ENCODE measurements at places on chromosomes 2 and 18. TPM values are rescaled to one million over a fixed set of nuclear protein-coding genes. Genes with fewer than 3 reads are reported as not detected.
A peak's percentile ranks its signal among the peaks of the same experiment; 100 is the strongest.

Gene SERPINE2
- total RNA-seq: 9.8 TPM

Gene TMEM247
- not detected for total RNA-seq

Gene TACR1
- 0.22 TPM for total RNA-seq

Gene DSG1
- total RNA-seq: 1.3 TPM

GRCh38 chr2:212949786-212950185, 201.6 kb downstream of the IKZF2 start:
- H3K27me3 ChIP-seq: no peaks in the 10 kb centered on the region
- H3K4me1 ChIP-seq: no peaks in the 10 kb centered on the region
- no peaks in the 10 kb centered on the region for H3K36me3 ChIP-seq

Gene LHCGR
- 0.16 TPM for total RNA-seq

Gene NT5DC4
- not detected for total RNA-seq

GRCh38 chr18:36337679-36338402, 40.3 kb downstream of the FHOD3 start:
- H3K36me3 ChIP-seq: no peaks in the 10 kb centered on the region
- DNase-seq: no peak
- no peak overlapping the region for H3K4me3 ChIP-seq
- H3K27me3 ChIP-seq: no peaks in the 10 kb centered on the region
- peak overlapping the region; percentile 84 for H3K27ac ChIP-seq

DNA sequence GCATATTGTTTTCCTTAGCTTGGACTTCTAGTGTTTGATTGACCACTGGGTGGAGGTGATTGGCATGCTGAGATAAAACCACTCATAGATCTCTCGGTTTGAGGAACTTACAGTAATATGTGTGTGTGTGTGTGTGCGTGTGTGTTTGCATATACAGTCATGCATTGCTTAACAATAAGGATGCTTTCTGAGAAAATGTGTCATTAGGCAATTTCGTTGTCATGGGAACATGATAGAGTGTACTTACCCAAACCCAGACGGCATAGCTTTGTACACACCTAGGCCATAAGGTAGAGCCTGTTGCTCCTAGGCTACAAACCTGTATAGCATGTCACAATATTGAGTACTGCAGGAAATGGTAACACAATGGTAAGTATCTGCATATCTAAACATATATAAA, 167.3 kb downstream of the NYAP2 start:
- no peaks in the 10 kb centered on the region for H3K4me1 ChIP-seq
- H3K4me3 ChIP-seq: no peak overlapping the region
- no peaks in the 10 kb centered on the region for H3K27me3 ChIP-seq
- no peaks in the 10 kb centered on the region for H3K36me3 ChIP-seq
- no peak overlapping the region for H3K27ac ChIP-seq

Gene GRHL1
- 0.69 TPM for total RNA-seq

DNA sequence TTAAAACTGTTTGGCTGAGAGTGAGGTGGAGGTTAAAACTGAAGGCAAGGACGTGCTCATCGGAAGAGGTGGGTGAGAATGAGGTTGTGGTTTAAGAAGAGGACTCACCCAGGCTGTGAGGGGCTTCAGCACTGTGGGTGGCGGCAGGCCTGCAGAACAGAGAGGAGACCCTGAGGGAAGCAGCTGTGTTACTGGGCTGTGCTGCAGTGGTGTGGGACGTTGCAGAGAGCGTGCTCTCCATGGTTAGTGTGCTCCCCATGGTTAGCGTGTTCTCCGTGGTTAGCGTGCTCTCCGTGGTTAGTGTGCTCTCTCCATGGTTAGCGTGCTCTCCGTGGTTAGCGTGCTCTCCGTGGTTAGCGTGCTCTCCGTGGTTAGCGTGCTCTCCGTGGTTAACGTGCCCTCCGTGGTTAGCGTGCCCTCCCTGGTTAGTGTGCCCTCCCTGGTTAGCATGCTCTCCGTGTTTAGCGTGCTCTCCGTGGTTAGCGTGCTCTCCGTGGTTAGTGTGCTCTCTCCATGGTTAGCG, 68.5 kb upstream of the NFATC1 start:
- no peaks in the 10 kb centered on the region for H3K27me3 ChIP-seq
- no peak for DNase-seq
- no peak overlapping the region for H3K27ac ChIP-seq
- peaks cover 44% of the 10 kb centered on the region for H3K36me3 ChIP-seq
- no peaks in the 10 kb centered on the region for H3K4me1 ChIP-seq

DNA sequence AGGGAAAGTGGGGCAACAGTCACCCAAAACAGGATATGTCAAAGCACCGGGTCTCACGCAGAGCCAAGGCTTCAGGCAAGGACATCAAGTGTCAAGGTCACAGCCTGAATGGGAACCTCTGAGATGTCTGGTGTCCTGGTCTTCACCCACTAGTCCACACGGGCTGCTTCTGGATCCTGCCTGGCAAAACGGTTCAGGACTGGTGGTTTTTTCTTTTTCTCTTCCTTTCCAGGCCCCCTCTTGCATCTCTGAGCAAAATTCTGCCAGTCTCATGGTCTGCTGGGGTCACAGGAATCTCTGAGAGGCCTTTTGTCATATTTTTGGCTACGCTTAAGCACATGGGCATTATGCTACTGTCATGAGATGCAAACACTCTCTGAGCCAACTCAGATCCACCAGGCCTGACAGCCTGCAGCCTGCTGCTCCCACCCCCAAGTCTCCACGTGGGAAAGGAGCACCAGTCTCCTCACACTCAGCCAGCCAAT, 518.2 kb upstream of the ZEB2 start:
- no peak for DNase-seq
- H3K36me3 ChIP-seq: no peaks in the 10 kb centered on the region
- H3K27ac ChIP-seq: peak overlapping the region; percentile 57
- peaks cover 7% of the 10 kb centered on the region for H3K4me1 ChIP-seq
- H3K27me3 ChIP-seq: no peaks in the 10 kb centered on the region
- H3K4me3 ChIP-seq: no peak overlapping the region

- H3K36me3 ChIP-seq: no peaks in the 10 kb centered on the region
- no peak for DNase-seq
- peaks cover 17% of the 10 kb centered on the region for H3K4me1 ChIP-seq
- H3K27me3 ChIP-seq: peaks cover 91% of the 10 kb centered on the region
- H3K27ac ChIP-seq: no peak overlapping the region
Observed at GRCh38 chr2:192190474-192190873, 4.3 kb downstream of the TMEFF2 start.

- H3K27ac ChIP-seq: no peak overlapping the region
- no peak overlapping the region for H3K4me3 ChIP-seq
- no peak for DNase-seq
- peaks cover 4% of the 10 kb centered on the region for H3K36me3 ChIP-seq
Observed at GRCh38 chr2:173151671-173152401, 76.2 kb downstream of the MAP3K20 start.

Gene ZNF396
- total RNA-seq: 0.71 TPM

- peaks cover 8% of the 10 kb centered on the region for H3K27me3 ChIP-seq
- no peak for DNase-seq
- H3K4me3 ChIP-seq: no peak overlapping the region
- no peaks in the 10 kb centered on the region for H3K4me1 ChIP-seq
- H3K36me3 ChIP-seq: no peaks in the 10 kb centered on the region
- H3K27ac ChIP-seq: peak overlapping the region; percentile 48
Observed at GRCh38 chr2:74816540-74817303, 17.2 kb upstream of the HK2 start.

Gene CXCR1
- total RNA-seq: 0.44 TPM

Gene MYO3B
- total RNA-seq: 0.05 TPM

DNA sequence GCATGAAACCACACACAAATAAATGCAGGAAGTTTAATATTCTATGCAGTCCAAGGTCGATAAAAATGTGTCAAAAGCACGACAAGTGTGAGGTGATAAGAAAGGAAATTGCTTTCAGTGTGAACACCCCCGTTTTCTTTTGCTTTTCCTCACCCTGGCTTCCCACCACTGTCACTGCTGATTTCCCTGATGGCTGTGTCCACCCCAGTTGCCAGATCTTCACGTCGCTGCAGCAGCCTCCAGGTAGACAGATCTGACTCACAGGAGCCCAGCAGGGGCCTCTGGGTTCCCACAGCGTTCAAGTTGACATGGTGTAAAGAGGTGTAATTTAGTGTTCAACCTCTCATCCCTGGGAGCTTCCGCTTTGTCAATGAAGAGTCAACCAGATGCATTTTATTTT, 128.0 kb upstream of the TACR1 start:
- DNase-seq: no peak

Gene TNP1
- not detected for total RNA-seq

- peak; percentile 87 for DNase-seq
- no peaks in the 10 kb centered on the region for H3K27me3 ChIP-seq
- H3K27ac ChIP-seq: peak overlapping the region; percentile 98
- H3K4me1 ChIP-seq: peaks cover 98% of the 10 kb centered on the region
- peaks cover 32% of the 10 kb centered on the region for H3K36me3 ChIP-seq
Observed at GRCh38 chr2:96869281-96869821, 529 bp downstream of the SEMA4C start.

Gene C2orf92
- 1.8 TPM for total RNA-seq

Gene IFT172
- total RNA-seq: 21.8 TPM

DNA sequence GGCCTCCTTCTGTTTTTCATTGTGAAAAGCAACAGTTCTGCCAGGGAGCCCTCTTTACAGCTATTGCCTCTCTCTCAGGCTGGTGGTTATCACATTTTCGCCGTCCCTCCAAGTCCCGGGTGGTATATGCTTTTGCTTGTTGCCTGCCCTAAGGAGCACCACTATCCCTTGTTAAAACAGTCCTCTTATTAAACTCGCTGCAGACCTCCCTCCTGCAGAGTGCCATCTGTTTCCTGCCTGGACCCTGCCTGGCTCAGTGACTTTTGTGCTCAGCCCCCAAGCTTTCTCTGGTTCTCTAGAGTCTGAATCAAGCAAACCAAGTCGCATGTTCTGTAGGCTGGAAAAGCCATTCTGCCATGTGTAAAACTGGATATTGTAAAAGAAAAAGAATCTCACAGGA, 72.1 kb upstream of the FHL2 start:
- no peaks in the 10 kb centered on the region for H3K36me3 ChIP-seq
- H3K27ac ChIP-seq: no peak overlapping the region
- DNase-seq: no peak
- no peaks in the 10 kb centered on the region for H3K27me3 ChIP-seq

Gene GDF7
- total RNA-seq: 0.58 TPM

DNA sequence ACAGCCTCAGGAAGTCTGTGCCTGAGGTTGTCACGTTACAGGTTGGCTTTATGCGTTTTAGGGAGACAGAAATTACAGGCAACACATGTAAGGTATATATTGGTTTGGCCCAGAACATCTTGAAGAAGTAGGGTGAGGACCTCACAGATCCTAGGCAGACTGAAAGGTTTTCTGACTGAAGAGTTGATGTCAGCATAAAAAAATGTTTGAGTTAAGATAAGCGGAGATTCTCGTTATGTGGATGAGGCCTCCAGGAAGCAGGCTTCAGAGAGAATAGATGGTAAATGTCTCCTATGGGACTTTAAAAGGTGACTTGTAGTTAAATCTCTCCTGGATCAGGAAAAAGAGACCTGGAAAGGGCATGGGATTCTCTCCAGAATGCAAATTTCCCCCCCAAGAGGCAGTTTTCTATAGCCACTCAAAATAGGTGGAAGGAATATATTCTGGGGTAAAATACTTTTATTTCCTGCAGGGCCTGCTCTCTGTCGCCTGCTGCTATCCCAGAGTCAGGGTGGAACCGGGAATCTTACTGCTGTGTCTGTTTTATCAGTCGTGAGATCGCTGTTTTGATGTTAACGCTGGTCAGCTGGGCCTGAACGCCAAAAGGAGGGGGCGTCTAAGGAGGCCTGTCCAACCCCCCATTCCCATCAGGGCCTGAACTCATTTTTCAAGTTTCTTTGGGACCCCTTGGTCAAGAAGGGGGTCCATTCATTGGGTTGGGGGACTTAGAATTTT, 171.1 kb downstream of the HDAC4 start:
- H3K27ac ChIP-seq: peak overlapping the region; percentile 27
- DNase-seq: no peak
- no peaks in the 10 kb centered on the region for H3K36me3 ChIP-seq
- H3K27me3 ChIP-seq: no peaks in the 10 kb centered on the region

DNA sequence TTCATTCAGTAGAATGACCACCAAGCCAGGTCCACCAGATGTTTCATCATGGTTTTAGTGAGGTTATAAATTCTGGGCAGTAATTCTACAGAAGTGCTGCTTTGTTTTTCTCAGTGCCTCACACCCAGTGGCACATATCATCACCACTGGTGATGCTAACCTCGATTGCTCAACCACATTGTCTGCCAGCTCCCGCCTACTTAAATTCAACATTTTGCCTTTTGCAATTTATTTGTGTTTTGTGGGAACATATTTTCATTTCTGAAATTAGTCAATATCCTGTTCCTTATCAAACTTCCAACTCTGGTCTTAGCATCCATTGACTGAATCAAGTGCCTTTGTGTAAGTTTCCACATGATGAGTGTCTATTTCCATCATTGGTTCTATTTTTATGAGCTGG, 62.3 kb upstream of the TMEM178A start:
- peaks cover 24% of the 10 kb centered on the region for H3K4me1 ChIP-seq
- H3K36me3 ChIP-seq: no peaks in the 10 kb centered on the region
- no peak overlapping the region for H3K27ac ChIP-seq
- no peak for DNase-seq

DNA sequence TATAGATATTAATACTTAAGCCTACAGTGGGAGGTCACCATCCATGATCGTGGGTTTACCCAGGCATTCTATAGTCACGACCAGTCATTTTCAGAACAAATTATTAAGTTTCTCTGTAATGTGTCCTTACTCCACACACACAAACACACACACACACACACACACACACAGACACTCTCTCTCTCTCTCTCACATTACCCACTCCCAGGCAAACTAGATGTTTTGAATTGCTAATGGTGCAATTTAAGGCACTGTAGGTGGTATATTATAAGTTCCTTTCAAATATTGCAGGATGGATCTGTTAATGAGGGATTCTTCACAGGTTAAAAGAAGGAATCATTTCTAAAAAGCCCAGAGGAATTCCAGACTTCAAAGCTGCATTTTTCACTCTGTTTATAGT, 657.8 kb downstream of the MBD2 start:
- no peaks in the 10 kb centered on the region for H3K27me3 ChIP-seq
- no peak for DNase-seq
- peaks cover 11% of the 10 kb centered on the region for H3K4me1 ChIP-seq
- no peak overlapping the region for H3K27ac ChIP-seq

DNA sequence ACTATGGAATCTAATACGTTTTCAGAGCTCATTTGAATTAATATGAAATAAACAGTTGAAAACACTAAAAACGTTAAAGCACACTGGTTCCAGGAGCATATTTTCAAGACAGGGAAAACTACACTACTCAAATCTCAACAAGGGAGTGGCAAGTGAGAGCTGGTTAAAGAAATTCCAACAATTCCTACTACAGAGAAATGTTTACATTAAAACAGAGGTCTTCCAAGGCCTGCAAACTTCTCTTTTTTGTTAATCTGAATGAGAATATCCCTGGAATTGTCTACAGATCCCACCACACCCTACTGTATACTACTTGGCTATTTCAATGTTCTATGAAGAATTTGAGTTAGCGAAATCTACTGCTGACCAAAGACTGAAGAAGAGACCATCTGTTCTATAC, 231.5 kb downstream of the ZEB2 start:
- H3K27ac ChIP-seq: no peak overlapping the region
- H3K27me3 ChIP-seq: no peaks in the 10 kb centered on the region
- no peak for DNase-seq
- no peak overlapping the region for H3K4me3 ChIP-seq
- no peaks in the 10 kb centered on the region for H3K36me3 ChIP-seq
